RPMI8226 (cell line): ENCODE measurements at places on chromosomes 11 and 22.
A peak's percentile ranks its signal among the peaks of the same experiment; 100 is the strongest.

DNA sequence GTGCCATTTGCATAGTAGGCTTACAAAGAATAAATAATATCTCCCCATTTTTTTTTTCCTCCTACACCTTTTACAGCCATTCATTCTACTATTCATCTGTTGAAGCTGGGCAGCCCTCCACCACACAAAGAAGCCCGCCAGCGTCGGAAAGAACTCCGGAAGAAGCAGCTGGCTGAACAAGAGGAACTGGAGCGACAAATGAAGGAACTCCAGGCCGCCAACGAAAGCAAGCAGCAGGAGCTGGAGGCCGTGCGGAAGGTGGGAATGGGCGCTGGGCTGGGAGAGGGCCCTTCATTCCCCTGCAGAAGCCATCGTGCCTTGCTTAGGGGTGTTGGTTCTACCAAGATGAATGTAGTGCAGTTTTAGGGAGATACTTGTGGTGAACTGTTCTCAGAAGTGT lies 68.6 kb downstream of the SWAP70 start:
- no peak for DNase-seq

GRCh38 chr11:128482512-128483191 lies 104.7 kb downstream of the ETS1 start:
- DNase-seq, result no peak

DNA sequence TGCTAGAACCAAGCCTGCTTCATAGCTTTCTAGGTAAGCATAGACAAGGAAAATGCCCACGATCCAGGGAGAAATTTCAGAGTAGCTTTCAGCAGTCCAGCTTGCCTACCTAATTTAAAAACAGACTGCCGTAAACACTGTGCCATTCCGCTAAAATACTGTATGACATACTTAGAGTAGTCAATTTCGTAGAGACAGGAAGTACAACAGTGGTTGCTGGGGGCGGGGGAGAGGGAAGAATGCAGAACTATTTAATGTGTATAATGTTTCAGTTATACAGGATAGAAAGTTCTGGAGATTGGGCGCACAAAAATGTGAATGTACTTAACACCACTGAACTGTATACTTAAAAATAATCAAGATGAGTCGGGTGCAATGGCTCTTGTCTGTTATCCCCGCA lies 56.7 kb downstream of the C11orf58 start:
- DNase-seq, result no peak

DNA sequence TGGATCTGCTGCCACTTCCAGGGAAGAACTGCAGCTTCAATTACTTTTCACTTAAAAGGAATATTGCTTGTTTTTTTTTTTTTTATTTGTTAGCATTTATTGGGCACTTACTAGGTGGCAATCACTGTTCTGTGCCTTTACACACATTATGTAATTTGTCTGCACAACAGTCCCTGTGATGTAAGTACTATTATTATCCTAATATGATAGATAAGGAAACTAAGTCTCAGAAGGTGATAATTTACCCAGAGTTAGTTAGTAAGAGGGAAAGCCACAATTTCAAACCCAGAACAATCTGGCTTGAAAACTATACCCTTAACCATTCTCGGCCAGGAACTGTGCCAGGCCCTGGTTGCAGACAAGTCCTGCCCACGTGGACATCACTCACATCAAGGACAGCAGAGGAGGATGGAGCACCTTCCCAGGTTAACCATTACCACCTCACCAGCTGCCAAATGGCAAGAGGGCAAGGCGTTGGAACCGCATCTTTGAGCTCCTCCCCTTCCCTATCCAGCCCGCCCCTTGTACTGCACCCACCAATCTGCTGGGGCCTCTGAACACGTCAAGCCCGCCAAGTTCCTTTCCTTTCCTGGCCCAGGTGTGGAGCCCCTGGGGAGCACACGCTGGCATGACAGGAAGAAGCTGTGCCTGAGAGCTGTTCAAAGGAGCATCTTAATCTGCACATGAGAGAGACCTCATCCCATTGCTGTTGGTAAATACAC lies 78.4 kb downstream of the NAV2 start:
- no peak for DNase-seq

DNA sequence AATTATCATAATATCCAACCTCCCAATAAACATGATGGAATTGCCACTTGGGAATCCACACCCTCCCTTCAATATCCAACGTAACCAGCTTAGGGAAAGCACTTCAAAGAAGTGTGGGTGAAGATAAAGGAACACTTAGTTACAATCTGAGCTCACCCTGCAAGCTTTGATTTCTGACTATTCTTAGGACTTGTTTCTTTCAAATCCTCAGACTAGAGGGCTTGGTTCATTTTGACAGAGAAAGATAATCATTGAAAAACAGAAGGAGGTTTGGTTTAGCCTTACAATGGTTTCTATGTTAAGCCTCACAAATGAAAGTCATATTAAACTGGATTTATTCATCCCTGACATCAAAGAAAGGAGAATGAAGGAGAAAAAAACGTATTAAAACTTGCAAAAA lies 57.9 kb upstream of the SYT13 start:
- no peak for DNase-seq

DNA sequence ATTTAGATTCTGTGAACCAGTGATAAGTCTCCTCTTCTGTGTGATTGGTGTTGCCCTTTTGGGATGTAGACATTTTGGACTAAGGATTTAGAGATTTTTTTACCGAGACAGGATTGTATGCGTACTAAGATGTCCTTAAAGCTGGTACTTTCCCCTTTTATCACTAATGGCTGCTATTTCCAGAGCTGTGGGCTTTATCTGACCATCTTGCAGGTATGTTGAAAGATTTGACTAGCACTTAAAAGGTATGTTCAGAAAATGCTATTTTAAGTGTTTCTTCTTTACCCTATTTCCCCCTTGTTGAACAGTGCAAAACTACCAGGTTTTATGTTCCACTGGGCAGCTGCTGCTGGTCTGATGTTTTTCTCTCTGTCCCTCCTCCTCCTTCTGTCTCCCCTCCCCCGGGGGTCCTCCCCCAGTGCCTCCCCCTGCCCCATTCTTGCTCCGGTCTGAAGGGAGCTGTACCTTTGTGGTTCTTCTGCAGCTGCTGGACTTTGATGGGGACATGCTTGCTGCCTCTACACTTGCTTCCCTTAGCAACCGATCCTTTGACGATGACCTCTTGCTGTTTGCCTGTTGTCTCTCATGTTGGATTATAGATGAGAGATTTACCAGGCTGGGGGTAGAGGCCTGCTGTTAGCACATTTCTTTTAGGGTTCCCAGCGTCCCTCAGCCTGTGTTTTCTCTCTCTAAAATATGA lies 59.6 kb downstream of the ZNRF3 start:
- DNase-seq, result no peak

DNA sequence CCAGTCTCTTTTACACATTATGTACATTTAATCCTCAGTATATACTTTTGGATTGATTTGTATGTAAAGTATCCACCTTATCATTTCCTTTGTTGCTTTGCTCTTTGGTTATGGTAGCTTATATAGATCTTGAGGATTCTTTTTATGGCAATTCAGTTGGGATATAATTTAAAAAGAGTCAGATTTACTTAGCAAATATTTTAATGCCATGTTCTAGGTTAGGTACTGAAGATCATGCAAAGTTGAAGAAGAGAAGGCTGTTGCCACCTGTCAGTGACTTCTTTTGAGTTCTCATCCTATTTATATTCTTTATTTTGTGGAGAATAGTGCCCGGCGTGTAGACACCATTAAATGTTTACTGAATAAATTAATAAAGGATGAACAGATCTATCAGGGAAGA lies 279.7 kb downstream of the TMEM135 start:
- no peak for DNase-seq

GRCh38 chr22:50529897-50530579 lies at the start of gene TYMP:
Gene TYMP, minus strand, starts transcription at chr22:50530012. Its CDS starts 303 bp downstream, at chr22:50529709.
- peak; percentile 91 for DNase-seq
